Breast epithelium (tissue), 4 donors: ENCODE measurements at places on chromosomes 2 and 18.

DNA sequence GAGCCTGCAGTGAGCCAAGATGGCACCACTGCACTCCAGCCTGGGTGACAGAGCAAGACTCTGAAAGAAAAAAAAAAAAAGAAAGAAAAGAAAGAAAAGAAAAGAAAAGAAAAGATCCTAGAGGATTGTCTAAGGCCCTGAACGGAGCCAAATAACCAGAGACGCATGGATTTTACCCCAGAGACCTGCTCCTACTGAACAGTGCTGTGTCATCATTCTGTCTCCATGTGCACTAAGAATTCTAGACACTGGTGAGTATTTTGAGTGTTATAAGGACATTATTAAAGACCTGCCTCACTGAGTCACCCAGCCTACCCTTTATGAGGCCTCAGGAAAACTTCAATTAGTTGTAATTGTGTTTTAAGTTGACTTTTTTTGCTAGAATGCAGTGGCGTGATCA, 61.9 kb upstream of the RIOK3 start:
- H3K36me3 ChIP-seq = no peaks in the 10 kb centered on the region
- no peak for DNase-seq
- H3K4me1 ChIP-seq = no peaks in the 10 kb centered on the region
- H3K27me3 ChIP-seq = no peaks in the 10 kb centered on the region

DNA sequence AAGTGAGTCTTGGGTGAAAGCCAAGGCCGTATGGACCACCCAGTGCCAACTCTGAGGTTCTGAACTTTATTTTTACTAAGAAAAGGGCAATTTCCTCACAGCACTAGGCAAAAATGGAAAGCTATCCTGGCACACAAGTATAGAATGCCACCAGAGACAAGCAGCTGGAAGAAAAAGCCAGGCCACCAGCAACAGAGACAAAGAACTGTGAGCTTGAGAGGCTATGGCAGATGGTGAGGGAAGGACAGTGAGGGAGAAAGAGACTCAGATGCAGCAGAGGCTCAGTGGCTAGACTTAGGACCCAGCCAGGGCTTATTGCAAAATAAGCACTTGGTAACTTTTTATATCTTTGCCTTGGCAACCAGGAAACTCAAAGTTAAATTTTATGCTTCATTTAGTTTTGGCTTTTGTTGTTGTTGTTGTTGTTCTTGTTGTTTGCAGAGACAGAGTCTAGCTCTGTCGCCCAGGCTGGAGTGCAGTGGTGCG, 78.0 kb upstream of the BZW1 start:
- H3K4me3 ChIP-seq = no peak overlapping the region
- no peak for DNase-seq
- no peaks in the 10 kb centered on the region for H3K36me3 ChIP-seq
- H3K27me3 ChIP-seq = no peaks in the 10 kb centered on the region

DNA sequence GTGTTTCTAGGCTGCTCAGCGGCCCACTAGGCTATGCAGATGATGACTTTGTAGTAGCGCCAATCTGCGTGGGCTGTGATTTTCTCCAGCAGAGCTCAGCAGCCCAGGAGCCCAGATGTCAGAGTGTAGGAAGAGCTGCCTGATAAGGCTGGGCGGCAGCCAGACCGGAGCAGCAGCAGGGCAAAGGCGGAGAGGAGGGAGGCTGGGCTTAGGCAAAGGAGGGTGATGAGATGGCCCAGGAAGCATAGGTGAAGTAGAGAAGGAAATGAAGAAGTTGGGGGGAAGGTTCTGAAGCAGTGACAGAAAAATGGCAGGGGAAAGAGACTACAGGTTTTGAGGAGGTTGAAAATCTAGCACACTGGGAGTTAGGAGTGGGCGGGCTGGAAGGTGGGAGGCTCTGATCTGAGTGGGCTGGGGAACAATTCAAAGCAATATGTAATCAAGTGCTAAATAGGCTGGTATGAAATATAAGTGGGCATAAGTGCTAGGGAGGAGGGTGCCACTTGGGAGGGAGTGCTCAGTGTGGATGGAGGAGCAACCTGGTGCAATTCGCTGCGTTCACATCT, 50.6 kb upstream of the STPG4 start:
- H3K4me3 ChIP-seq = no peak overlapping the region
- no peak for DNase-seq
- no peaks in the 10 kb centered on the region for H3K36me3 ChIP-seq
- H3K27me3 ChIP-seq = no peaks in the 10 kb centered on the region
- H3K27ac ChIP-seq = no peak overlapping the region

- H3K4me1 ChIP-seq = no peaks in the 10 kb centered on the region
- DNase-seq = no peak
- no peak overlapping the region for H3K27ac ChIP-seq
- H3K4me3 ChIP-seq = no peak overlapping the region
- H3K36me3 ChIP-seq = no peaks in the 10 kb centered on the region
Observed at GRCh38 chr2:228917220-228917619, 353.9 kb downstream of the PID1 start.

- no peak overlapping the region for H3K4me3 ChIP-seq
- H3K36me3 ChIP-seq = no peaks in the 10 kb centered on the region
- no peak for DNase-seq
- H3K27ac ChIP-seq = no peak overlapping the region
Observed at GRCh38 chr2:175981551-175981950, 20.5 kb downstream of the LNPK start.

DNA sequence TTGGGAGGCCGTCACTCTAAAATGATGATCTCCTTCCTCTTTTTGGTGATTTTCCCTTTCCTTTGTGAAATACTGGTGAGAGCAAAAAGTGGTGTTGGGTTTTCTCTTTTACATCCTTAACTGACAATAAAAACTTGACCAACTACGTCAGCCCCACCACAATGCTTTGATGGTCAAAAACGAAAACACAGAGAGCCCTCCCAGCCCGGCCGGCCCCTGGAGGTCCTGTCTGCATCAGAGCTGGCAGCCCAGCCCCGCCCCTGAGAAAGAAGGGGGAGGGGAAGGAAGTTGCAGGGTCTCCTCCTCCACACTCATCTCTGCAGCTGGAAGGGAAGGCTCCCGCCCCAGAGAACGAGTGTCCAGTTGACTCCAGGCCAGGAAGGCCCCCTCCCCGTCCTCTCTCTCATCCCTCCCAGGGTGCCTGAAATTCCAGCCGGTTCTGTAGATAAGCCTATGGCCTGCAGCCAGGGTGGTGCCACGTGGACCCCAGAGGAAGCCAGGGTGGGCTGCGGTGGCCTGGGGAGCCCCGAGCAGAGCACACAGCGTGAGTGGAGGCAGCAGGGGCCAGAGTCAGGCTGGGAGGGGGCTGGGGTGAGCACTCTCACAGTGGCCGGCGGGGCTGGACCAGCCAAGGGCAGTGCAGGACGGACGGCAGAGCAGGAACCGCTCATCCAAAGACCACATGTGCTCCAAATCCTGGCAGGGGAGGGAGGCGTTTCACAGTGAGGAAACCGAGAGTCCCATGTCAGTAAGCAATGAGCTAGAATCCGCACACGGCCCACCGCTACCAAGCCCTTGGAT, 19.8 kb downstream of the BIN1 start:
- peak overlapping the region; percentile 78 for H3K27ac ChIP-seq
- H3K27me3 ChIP-seq = no peaks in the 10 kb centered on the region
- peak overlapping the region; percentile 61 for H3K4me3 ChIP-seq
- no peaks in the 10 kb centered on the region for H3K36me3 ChIP-seq

DNA sequence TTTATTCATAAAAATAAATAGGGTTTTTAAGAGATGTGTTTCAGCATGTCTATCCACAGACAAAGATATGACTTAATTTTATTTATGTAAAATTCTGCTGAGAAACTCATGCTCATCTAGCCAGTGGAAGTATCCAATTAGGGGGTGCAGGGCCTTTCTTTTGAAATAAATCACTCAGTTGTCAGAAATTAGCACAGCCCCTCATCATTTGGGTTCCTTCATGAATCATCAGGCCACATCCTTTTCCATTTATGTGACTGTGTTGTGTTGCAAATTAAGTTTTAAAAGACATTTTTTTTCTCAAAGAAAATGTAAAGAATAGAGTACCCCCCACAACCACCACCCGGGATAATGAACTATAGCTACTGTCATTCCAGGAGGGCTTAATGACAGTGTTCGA, 185.8 kb downstream of the NRP2 start:
- H3K27ac ChIP-seq = no peak overlapping the region
- no peak for DNase-seq
- H3K36me3 ChIP-seq = no peaks in the 10 kb centered on the region

GRCh38 chr2:151029406-151030157, 232.1 kb downstream of the RBM43 start:
- H3K4me3 ChIP-seq = no peak overlapping the region
- DNase-seq = no peak
- H3K27ac ChIP-seq = no peak overlapping the region
- no peaks in the 10 kb centered on the region for H3K4me1 ChIP-seq
- H3K36me3 ChIP-seq = no peaks in the 10 kb centered on the region
- H3K27me3 ChIP-seq = no peaks in the 10 kb centered on the region

DNA sequence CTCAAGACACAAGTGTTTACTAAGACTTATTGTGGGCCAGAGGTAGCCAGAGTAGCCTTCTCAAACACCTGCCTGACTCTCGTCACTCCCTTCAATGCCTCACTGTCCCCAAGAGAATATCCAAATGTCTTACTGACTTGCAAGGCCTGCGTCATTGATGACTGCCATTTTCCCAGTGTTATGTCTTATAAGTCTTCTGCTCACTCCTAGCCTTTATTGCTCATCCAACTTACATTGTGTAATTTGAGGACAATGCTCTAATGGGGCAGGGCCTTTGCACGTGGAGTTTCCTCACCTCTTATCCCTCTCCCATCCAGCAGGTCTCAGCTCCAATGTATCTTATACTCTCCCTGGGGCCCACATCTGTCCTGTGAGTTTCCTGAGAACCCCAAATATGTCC, 10.1 kb upstream of the CD226 start:
- no peak overlapping the region for H3K4me3 ChIP-seq
- no peaks in the 10 kb centered on the region for H3K27me3 ChIP-seq
- H3K4me1 ChIP-seq = no peaks in the 10 kb centered on the region
- no peak overlapping the region for H3K27ac ChIP-seq

DNA sequence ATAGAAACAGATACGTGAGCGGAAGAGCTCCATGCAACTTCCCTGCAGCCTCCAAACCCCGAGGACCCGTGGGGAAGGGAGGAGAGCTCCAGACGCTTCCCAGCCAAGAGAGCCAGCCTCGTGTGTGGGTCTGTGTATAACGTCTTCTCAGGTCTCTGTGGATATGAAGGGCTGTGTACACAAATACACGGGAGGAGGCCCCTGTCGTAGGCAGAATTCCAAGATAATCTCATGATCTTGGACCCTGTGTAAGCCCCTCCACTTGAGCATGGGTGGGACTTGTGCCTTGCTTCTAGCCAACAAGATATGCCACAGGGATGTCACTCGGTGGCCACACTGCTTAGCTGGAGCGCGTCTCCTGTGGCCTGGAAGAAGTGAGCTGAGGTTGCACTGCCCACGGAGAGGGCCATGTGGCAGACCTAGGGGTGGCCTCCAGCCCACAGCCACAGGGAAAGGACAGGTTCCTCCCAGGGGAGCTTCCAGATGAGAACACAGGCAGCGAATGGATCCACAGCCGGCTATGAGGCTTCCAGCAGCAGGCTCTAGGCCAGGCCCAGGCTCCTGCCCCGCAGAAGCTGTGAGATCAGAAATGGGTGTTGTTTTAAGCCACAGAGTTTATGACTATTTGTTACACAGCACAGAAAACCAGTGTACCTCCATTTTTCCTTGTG, 15.6 kb upstream of the KLF11 start:
- no peaks in the 10 kb centered on the region for H3K36me3 ChIP-seq
- no peak overlapping the region for H3K4me3 ChIP-seq
- no peaks in the 10 kb centered on the region for H3K27me3 ChIP-seq
- H3K27ac ChIP-seq = no peak overlapping the region

GRCh38 chr18:363301-364085, 95.6 kb upstream of the THOC1 start:
- no peak for DNase-seq
- H3K27me3 ChIP-seq = no peaks in the 10 kb centered on the region

- no peak for DNase-seq
- no peak overlapping the region for H3K4me3 ChIP-seq
- no peaks in the 10 kb centered on the region for H3K36me3 ChIP-seq
- peak overlapping the region; percentile 36 for H3K27ac ChIP-seq
Observed at GRCh38 chr18:22542406-22542835, 124.7 kb upstream of the CTAGE1 start.

DNA sequence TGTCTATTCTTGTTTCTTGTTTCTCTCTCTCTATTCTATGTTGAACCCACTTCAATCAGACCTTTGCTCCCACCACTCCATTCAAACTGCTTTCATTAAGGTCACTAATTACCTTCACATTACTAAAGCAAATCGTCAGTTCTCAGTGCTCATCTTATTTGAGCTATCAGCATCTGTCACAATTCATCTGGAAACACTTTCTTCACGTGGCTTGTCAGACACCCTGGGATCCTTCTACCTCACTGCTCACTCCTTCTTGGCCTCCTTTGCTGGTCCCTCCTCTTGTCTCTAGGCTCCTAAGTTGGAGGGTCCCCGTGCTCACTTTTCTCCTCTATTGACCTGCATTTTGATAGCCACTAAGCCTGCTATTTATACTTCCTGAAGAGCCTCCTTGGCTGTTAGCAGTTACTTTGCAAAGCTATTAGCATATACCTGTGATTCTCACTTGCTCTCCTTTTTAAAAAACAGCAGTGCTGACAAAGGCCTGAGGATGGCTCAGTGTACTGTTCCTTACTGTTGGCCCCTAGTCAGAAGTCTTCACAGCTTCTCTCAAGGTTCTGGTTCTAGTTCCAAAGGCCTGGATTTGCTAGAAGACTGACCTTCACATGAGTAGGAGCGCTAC, 80.2 kb downstream of the PLEKHM3 start:
- no peak for DNase-seq
- no peak overlapping the region for H3K27ac ChIP-seq
- no peaks in the 10 kb centered on the region for H3K36me3 ChIP-seq

GRCh38 chr2:218187296-218188015, 20.7 kb upstream of the CXCR1 start:
- H3K27ac ChIP-seq = no peak overlapping the region
- no peak for DNase-seq
- no peak overlapping the region for H3K4me3 ChIP-seq
- H3K36me3 ChIP-seq = no peaks in the 10 kb centered on the region

DNA sequence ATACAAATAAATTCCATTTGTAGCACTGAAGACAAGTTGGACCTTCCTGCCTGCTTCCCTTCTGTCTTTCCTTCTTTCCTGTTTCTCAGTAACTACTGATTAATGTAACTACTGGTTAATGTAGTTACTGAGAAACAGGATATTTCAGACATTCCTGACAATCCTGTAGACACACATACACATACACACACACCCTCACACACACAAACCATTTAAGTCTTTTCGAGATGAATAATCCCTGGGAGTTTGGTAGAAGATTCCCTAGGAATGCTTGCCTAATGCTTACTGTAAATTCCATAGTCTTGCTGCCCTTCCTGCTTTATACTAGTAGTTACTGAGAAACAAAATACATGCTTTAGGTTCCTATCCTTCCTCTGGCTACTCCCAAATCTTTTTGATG, 83.9 kb downstream of the PIK3C3 start:
- H3K4me1 ChIP-seq = no peaks in the 10 kb centered on the region
- peaks cover 8% of the 10 kb centered on the region for H3K36me3 ChIP-seq
- H3K4me3 ChIP-seq = no peak overlapping the region
- DNase-seq = no peak
- no peaks in the 10 kb centered on the region for H3K27me3 ChIP-seq

- no peaks in the 10 kb centered on the region for H3K4me1 ChIP-seq
- DNase-seq = no peak
- H3K36me3 ChIP-seq = no peaks in the 10 kb centered on the region
- H3K27me3 ChIP-seq = no peaks in the 10 kb centered on the region
Observed at GRCh38 chr2:98313492-98314250, 32.6 kb upstream of the CNGA3 start.
